CD4-positive, alpha-beta T cell treated with Interleukin-15 for 4 hours (primary cell): ENCODE measurements at places on chromosomes 5 and 9.
A peak's percentile ranks its signal among the peaks of the same experiment; 100 is the strongest.

- DNase-seq, result no peak
These were observed 29.1 kb downstream of the ANKDD1B start for GRCh38 chr5:75640395-75640794.

- DNase-seq, result no peak
These were observed 623 bp downstream of the FLT4 start for GRCh38 chr5:180648658-180649296.

GRCh38 chr9:130172161-130172857 lies at the start of gene NCS1:
Gene NCS1, plus strand, starts transcription at chr9:130172404. Its CDS starts 260 bp downstream, at chr9:130172664.
- peak; percentile 23 for DNase-seq

- DNase-seq, result no peak
These were observed 229.7 kb downstream of the EPB41L4A start for GRCh38 chr5:112189391-112189790.

GRCh38 chr5:65722575-65723403 lies 784 bp downstream of the NLN start:
- DNase-seq, result no peak

DNA sequence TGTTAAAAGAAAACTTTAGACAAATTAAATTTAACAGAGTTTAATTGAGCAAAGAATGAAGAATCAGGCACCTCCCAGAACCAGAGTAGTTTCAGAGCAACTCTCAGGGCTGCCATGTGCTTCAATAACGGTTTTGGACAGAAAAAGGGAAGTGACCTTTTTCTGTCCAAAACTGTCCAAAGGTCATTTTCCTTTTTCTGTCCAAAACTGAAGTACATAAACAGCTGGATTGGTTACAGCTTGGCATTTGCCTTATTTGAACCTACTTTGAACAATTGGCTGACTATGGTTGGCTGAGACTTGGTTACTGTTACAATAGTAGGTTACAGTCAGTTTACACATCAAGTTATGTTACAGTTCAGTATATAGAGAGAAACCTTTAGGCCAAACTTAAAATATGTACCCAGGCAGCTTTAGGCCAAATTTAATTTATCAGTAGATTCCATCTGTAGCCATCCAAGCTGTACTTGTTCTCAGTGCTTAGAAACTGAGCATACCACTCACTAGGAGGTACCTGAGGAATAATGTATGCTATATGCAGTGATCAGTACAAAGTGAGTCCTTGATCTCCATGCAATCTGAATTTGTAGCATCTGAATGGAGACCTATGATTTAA lies 44.0 kb downstream of the C9orf85 start:
- DNase-seq, result no peak

GRCh38 chr5:145801195-145801594 lies 33.9 kb downstream of the PRELID2 start:
- no peak for DNase-seq

- peak; percentile 56 for DNase-seq
These were observed 311.4 kb downstream of the TLE4 start for GRCh38 chr9:79883073-79883645.

- no peak for DNase-seq
These were observed 499.3 kb upstream of the ADAMTS16 start for GRCh38 chr5:4640795-4641194.
